ENCODE measurements at places on chromosomes 11 and 22.

DNA sequence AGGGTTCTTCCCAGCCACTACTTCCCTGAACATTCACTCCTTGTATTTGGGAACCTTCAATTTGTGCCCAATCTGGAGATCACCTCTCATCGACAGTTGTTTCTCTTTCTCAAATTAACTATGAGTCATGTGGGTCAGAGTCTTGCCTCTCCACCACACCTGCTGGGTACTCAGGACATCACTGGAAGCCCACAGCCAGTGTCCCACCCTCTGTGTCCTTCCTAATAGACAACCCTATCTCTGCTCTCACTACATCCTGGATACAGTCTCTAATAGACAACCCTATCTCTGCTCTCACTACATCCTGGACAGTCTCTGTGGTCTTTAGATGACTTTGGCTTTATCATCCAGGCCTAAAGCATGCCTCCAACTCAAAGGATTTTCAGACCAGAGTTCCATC, 70.1 kb downstream of the ARL14EP start:
- DNase-seq: no peak

GRCh38 chr11:6968816-6969215, 42.6 kb downstream of the ZNF215 start:
- DNase-seq: peak; percentile 78

- peak; percentile 42 for DNase-seq
These were observed 45.7 kb upstream of the TSPAN18 start for GRCh38 chr11:44680982-44681597.

GRCh38 chr22:46536537-46537224, 739 bp downstream of the CELSR1 start:
- DNase-seq: no peak

DNA sequence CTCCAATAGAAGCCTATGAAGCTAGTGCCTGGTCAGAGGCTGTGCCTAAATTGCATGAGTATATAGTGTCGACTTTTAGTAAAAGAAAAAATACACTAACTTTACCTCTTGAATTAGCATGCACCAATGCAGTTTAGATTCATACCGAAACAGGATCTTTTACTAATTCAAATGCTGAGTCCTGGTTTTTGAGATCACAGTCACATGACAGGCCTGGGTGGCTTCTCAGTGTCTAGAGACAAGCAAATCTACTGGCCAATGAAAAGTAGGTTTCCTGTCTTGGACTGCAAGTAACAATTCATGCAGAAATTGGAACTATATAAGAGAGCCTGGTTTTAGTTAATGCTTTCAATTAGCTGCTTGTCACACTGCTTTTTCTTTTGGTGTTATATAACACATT, 7.2 kb downstream of the ARHGEF12 start:
- no peak for DNase-seq

DNA sequence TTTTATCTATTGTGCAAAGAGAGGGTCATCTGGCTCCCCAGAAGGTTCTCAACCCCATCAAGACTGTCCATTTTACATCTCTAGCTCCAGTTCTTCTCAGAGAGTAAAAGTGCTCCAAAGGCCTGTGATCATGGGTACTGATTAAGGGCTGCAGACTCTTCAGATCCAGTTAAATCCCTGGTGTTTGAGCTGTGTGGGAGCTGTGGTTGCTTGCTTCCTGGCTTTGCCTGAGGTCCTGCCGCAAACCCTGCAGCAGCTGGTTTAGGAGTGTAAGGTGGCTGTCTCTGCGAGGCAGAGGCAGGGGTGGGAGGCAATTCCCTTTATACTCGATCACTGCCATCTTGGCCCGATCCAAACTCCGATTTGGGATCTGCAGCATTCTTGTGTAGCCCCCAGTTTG, 1.2 kb downstream of the MRPL17 start:
- peak; percentile 36 for DNase-seq

GRCh38 chr11:12075822-12076821, 34.3 kb upstream of the MICAL2 start:
- DNase-seq: peak; percentile 100

DNA sequence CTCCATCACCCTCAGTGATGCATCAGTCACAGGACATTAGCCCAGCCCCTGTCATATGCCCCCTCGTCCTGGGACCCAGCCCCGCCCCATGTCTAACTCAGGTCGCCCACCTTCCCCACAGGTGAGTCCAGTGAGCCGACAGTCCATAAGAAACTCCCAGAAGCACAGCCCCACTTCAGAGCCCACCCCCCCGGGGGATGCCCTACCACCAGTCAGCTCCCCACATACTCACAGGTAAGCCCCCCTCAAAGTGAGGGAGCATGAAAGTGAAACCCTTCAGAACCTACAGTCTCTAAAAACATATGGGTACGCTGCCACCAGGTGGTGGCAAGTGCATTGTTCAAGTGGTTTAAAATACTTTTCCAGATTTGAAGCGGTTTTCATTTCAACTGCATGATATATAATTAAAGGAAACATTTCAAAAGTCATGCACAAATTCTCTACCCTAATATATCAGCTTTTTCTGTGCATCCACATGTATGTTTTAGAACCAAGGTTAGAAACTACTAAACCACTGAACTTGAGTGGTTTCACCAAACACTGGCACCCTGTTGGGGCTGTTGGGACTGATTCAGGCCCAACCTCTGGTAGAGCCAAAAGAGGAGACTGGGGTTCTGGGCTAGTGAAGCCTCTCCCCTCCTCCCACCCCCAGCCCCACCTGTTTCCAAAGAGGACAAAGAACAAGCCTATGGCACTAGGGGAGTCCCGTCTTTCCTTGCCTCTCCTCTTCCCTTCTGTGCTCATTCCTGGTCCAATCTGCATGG, 17.3 kb downstream of the EPS8L2 start:
- DNase-seq: peak; percentile 68

- DNase-seq: peak; percentile 9
These were observed 615.7 kb upstream of the LRRC4C start for GRCh38 chr11:42075180-42075579.
